ENCODE measurements at places on chromosomes 11 and 22.

GRCh38 chr11:61887839-61888494 lies 3.4 kb downstream of the FADS3 start:
- H3K36me3 ChIP-seq = peaks cover 9% of the 10 kb centered on the region
- peaks cover 32% of the 10 kb centered on the region for H3K4me1 ChIP-seq
- H3K27me3 ChIP-seq = no peaks in the 10 kb centered on the region
- no peak overlapping the region for H3K4me3 ChIP-seq
- peak overlapping the region; percentile 90 for H3K27ac ChIP-seq

- H3K4me1 ChIP-seq = peaks cover 7% of the 10 kb centered on the region
- no peaks in the 10 kb centered on the region for H3K36me3 ChIP-seq
- H3K27me3 ChIP-seq = no peaks in the 10 kb centered on the region
- no peak overlapping the region for H3K27ac ChIP-seq
- no peak for DNase-seq
Measured at GRCh38 chr11:63915961-63916836, 765 bp downstream of the RCOR2 start.

GRCh38 chr11:13963169-13963948 lies 836 bp downstream of the SPON1 start:
- H3K4me1 ChIP-seq = no peaks in the 10 kb centered on the region
- H3K4me3 ChIP-seq = no peak overlapping the region
- no peak for DNase-seq
- no peaks in the 10 kb centered on the region for H3K36me3 ChIP-seq

GRCh38 chr11:123509737-123510578 lies 79.9 kb downstream of the GRAMD1B start:
- H3K27ac ChIP-seq = no peak overlapping the region
- no peaks in the 10 kb centered on the region for H3K36me3 ChIP-seq
- peak; percentile 65 for DNase-seq
- no peaks in the 10 kb centered on the region for H3K27me3 ChIP-seq

DNA sequence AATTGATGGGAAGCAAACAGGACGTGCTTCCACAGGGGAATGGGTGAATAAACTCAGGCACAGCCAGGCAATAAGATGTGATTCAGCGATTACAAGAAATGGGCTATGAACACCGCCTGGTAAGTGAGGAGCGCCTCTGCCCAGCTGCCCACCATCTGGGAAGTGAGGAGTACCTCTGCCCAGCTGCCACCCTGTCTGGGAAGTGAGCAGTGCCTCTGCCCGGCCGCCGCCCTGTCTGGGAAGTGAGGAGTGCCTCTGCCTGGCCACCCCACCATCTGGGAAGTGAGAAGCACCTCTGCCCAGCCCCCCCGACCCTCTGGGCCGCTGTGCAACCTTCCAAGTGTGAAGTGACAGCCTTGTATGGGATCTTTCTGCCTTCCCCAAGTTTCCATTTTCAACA lies 73.2 kb upstream of the PRR5 start:
- H3K27ac ChIP-seq = no peak overlapping the region
- no peaks in the 10 kb centered on the region for H3K36me3 ChIP-seq
- H3K4me1 ChIP-seq = no peaks in the 10 kb centered on the region
- DNase-seq = no peak
- no peaks in the 10 kb centered on the region for H3K27me3 ChIP-seq

DNA sequence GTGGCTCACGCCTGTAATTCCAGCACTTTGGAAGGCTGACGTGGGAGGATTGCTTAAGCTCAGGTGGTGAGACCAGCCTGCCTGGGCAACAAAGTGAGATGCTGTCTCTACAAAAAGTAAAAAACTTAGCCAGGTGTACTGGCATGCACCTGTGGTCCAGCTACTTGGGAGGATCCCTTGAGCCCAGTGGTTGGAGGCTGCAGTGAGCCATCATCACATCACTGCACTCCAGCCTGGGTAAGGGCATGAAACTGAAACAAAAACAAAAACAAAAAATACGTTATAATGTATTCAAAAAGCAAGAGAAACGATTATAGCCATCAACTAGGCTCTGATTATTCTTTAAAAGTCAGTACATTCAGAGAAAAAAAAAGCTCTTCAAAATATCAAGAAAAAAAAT lies 62.5 kb downstream of the TCF20 start:
- no peak for DNase-seq
- H3K27me3 ChIP-seq = no peaks in the 10 kb centered on the region
- no peak overlapping the region for H3K4me3 ChIP-seq
- H3K4me1 ChIP-seq = no peaks in the 10 kb centered on the region

- H3K4me3 ChIP-seq = no peak overlapping the region
- no peaks in the 10 kb centered on the region for H3K27me3 ChIP-seq
- no peak overlapping the region for H3K27ac ChIP-seq
- H3K36me3 ChIP-seq = no peaks in the 10 kb centered on the region
Measured at GRCh38 chr11:28618416-28618815, 510.2 kb downstream of the METTL15 start.

DNA sequence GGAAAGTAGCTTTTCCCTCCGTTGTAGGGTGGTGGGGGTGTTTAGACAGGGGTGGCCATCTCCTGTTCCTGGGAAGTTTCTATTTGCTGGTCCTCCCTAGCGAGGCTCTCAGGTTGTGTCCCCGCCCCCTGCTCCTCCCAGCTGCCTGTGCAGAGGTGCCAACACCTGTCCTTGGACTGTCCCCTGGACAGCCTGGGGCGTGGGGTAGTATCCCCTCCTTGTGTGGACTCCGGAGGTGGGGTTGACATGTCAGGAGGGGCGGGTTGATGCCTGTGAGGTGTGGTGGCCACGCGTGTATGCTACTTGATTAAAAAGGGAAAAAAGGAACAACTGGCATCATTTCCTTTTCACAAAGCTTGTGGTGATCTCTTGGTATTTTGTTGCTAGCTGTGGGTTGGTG lies 14.3 kb upstream of the RANBP1 start:
- H3K27me3 ChIP-seq = no peaks in the 10 kb centered on the region
- no peaks in the 10 kb centered on the region for H3K4me1 ChIP-seq
- H3K4me3 ChIP-seq = no peak overlapping the region
- H3K36me3 ChIP-seq = peaks cover 35% of the 10 kb centered on the region

DNA sequence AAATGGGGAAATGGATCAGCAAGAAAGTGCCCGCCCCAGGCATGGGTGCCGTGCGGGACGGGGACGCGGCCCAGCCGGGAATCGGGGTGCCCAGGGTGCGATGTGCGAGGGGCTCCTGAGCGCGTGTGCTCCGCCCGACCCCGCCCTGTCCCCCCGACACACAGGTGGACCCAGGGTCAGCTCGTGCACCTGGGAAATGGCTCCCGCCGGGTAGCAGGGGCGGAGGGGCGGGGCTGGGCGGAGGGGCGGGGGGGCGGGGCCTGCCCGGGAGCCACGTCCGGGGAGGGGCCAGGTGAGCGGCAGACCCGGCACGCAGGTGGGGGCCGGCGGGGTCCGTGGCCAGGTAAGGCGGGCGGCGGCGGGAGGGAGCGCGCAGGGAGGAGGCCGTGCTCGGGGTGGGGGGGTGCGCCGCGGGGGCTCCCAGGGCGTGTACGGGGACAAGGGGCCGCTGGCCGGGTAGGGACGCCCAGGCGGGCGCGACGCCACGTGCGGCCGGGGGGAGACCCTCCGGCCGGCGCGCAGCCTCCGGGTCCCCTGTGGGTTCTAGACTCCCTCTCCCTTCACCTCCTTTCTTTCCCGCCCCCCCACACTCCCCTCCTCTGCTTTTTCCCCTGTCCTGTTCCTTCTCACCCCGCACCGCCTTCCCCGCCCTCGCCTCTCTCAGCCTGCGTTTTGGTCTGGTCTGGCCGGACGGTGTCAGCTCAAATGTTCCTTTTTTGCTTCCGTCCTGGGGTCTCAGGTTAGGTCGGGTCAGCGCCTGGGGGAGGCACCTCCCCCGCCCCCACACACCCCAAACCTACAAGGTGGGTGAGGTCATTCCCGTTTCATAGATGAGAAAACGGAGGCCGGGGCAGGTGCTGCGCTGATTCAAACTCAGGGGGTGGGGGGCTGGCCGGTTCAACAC lies at the start of gene ARHGAP8:
Gene ARHGAP8, plus strand, starts transcription at position 291 of the 904 bp plus-strand sequence. CDS start 33,953 bp downstream, outside the sequence.
- peaks cover 28% of the 10 kb centered on the region for H3K27me3 ChIP-seq
- DNase-seq = no peak
- no peak within 1 kb of the TSS for H3K27ac ChIP-seq
- H3K4me1 ChIP-seq = no peaks in the 10 kb centered on the region
- H3K36me3 ChIP-seq = no peaks in the 10 kb centered on the region

DNA sequence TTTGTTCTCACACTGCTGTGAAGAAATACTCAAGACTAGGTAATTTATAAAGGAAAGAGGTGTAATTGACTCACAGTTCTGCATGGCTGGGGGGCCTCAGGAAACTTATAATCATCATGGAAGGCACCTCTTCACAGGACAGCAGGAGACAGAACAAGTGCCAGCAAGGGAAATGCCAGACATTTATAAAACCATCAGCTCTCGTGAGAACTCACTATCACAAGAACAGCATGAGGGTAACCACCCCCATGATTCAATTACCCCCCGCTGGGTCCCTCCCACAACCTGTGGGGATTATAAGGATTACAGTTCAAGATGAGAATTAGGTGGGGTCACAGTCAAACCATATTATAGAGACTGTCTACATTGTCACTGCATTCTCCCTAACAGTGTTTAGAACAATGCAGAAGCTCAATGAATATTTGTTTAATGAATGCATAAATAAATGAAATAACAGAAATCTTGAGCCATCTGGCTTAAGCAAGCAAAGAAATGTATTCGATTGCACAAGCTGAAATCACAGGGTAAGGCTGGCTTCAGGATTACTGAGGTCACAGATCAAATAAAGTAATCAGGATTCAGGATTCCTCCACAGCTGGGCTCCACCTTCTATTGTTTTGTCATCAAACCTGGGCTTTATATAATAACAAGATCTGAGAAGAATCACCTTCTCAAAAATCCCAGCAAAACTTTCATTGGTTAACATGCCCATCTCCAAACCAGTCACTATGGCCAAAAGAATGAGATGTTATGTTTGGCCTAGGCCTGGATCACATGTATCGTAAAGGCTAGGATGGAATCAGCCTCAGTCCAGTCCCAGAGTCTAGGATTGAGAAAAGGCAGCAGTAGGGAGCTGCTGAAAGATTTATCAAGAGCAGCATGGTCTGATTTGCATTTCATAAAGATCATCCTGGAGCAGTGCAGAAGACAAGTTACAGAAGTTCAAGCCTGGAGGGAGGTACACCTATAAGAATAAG lies 137.8 kb upstream of the UBASH3B start:
- H3K4me3 ChIP-seq = no peak overlapping the region
- no peak for DNase-seq
- H3K27me3 ChIP-seq = no peaks in the 10 kb centered on the region

GRCh38 chr22:42623301-42623751 lies 8.6 kb upstream of the POLDIP3 start:
- no peaks in the 10 kb centered on the region for H3K4me1 ChIP-seq
- no peak overlapping the region for H3K4me3 ChIP-seq
- H3K27ac ChIP-seq = no peak overlapping the region
- H3K27me3 ChIP-seq = no peaks in the 10 kb centered on the region
- H3K36me3 ChIP-seq = peaks cover 36% of the 10 kb centered on the region
